Breast epithelium (tissue), 4 donors: ENCODE measurements at places on chromosomes 2 and 18. TPM values are rescaled to one million over a fixed set of nuclear protein-coding genes. Genes with fewer than 3 reads are reported as not detected.

The TUBA3E gene
- total RNA-seq = not detected

The TWIST2 gene
- 178 TPM for total RNA-seq

The CAPN14 gene
- 0.44 TPM for total RNA-seq

The VWA3B gene
- total RNA-seq = not detected

The DYNAP gene
- not detected for total RNA-seq

The FHL2 gene
- 20.0 TPM for total RNA-seq

The GAREM1 gene
- 12.0 TPM for total RNA-seq

The POTEI gene
- total RNA-seq = 0.98 TPM

The LCT gene
- total RNA-seq = not detected

The FOSL2 gene
- 116 TPM for total RNA-seq

DNA sequence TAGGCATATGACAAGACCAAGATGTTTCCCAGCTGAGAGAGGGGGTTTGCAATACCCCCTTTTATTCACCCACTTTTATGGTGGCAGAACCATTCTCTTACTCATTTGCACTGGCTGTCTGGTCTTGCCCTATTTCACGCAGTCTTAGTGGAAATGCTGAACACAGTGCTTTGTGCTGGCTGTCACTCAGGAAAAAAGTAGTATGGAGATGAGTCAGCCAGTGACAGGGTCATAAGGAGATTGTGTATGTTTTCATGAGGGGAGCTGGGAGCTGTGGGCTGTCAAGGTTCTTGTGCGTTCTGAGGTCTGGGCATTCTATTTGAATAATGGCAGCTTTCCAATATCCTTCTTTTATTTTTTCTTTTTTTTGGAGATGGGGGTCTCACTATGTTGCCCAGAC is 10.9 kb upstream of the CNRIP1 start:
- DNase-seq = no peak
- no peak overlapping the region for H3K27ac ChIP-seq
- H3K4me3 ChIP-seq = no peak overlapping the region
- no peaks in the 10 kb centered on the region for H3K36me3 ChIP-seq

DNA sequence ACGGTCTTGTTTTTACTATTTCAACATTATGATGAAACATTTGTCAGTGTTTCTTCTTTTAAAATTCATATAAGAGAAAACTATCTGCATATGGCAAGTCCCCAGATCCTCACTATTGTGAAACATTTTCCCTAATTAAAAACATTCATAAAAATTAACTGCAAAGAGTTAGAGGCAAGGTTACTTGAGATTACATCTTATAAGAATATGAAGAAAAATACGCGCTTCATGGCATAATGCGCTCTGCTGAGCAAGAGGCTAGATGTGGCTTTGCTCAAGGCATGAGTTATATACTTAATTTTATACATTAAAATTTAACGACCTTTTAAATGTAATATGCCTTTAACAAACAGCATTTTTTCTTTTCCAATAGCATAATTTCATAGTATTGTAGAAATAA is 166.4 kb upstream of the RPRM start:
- H3K4me3 ChIP-seq = no peak overlapping the region
- no peaks in the 10 kb centered on the region for H3K27me3 ChIP-seq
- H3K36me3 ChIP-seq = peaks cover 3% of the 10 kb centered on the region
- no peaks in the 10 kb centered on the region for H3K4me1 ChIP-seq
- no peak overlapping the region for H3K27ac ChIP-seq

DNA sequence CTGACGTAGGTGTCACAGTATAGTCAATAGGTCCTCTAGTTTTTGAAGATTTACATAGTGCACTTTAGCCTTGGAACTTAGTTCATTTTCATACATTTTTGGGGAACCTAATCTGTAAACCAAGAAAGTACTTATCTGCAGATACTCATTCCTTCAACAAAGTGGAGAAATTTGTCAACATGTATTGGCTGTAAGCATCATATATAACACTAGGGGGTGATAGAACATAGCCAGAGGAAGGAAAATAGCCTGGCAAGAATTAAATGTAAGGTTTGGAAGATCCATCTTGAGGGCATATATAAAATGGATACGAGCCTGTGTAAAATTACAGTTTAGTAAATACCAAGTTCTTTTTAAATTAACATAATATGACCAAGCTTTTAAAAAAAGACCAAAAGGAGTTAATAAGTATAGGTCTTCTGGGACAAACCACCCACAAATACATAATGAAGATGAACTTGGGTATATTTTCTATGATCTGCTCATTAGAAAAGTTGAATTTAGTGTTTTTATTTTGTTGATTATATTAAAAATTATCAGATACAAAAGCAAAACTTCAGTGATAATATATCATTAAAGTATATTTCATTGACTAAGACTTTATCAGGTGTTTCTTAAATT is 18.2 kb downstream of the RPL37A start:
- H3K27me3 ChIP-seq = no peaks in the 10 kb centered on the region
- H3K4me3 ChIP-seq = no peak overlapping the region
- H3K4me1 ChIP-seq = no peaks in the 10 kb centered on the region
- H3K36me3 ChIP-seq = no peaks in the 10 kb centered on the region

GRCh38 chr2:118812552-118812951 is 34.9 kb downstream of the EN1 start:
- no peak overlapping the region for H3K4me3 ChIP-seq
- no peaks in the 10 kb centered on the region for H3K27me3 ChIP-seq
- H3K27ac ChIP-seq = no peak overlapping the region
- DNase-seq = no peak
- H3K36me3 ChIP-seq = no peaks in the 10 kb centered on the region

GRCh38 chr2:54456362-54456611 is 160 bp downstream of the SPTBN1 start:
- no peak for DNase-seq
- H3K4me3 ChIP-seq = peak overlapping the region; percentile 81
- no peaks in the 10 kb centered on the region for H3K4me1 ChIP-seq
- H3K36me3 ChIP-seq = no peaks in the 10 kb centered on the region
- H3K27ac ChIP-seq = peak overlapping the region; percentile 87

GRCh38 chr2:3302751-3303582 is 74.7 kb downstream of the EIPR1 start:
- H3K27ac ChIP-seq = no peak overlapping the region
- no peaks in the 10 kb centered on the region for H3K36me3 ChIP-seq
- no peaks in the 10 kb centered on the region for H3K27me3 ChIP-seq
- H3K4me3 ChIP-seq = peak overlapping the region; percentile 47
- H3K4me1 ChIP-seq = no peaks in the 10 kb centered on the region

- H3K36me3 ChIP-seq = no peaks in the 10 kb centered on the region
- H3K4me3 ChIP-seq = no peak overlapping the region
- peak overlapping the region; percentile 5 for H3K27ac ChIP-seq
- no peaks in the 10 kb centered on the region for H3K4me1 ChIP-seq
Observed at GRCh38 chr2:171712051-171712450, 24.8 kb downstream of the DYNC1I2 start.

DNA sequence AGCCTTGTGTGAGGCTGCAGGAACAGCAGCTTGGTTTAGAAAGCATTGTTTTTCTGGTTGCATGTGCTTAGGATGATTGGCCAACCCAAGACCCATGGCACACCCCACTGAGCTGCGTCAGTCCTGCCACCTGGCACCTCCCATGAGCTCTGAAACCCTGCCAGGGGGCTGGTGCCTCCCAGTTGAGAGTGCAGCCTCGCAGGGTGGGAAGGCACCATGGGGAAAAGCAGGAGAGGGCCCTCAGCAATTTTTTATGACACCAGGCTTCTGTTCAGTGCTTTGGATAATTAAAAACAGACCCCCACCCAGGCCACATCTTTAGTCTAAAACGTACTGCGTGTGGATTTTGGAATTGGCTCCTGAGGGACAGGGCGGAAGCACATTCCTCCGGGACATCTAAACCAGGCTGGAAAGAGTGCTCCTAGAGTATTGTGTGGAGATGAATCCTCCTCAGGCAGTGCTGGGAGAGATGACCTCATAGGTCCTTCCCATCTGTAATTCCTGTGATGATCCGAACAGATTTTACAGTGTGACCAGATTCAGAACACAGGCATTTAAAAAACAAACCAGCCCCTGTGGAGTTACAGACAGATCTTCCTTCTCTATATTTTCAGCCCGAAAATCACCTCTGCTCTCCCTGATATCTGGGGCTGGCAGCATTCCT is 438.3 kb downstream of the ZNF521 start:
- no peak overlapping the region for H3K27ac ChIP-seq
- H3K36me3 ChIP-seq = no peaks in the 10 kb centered on the region

GRCh38 chr2:149314687-149315086 is 15.7 kb upstream of the LYPD6 start:
- no peak overlapping the region for H3K4me3 ChIP-seq
- H3K27me3 ChIP-seq = no peaks in the 10 kb centered on the region
- no peak overlapping the region for H3K27ac ChIP-seq
- H3K4me1 ChIP-seq = no peaks in the 10 kb centered on the region

DNA sequence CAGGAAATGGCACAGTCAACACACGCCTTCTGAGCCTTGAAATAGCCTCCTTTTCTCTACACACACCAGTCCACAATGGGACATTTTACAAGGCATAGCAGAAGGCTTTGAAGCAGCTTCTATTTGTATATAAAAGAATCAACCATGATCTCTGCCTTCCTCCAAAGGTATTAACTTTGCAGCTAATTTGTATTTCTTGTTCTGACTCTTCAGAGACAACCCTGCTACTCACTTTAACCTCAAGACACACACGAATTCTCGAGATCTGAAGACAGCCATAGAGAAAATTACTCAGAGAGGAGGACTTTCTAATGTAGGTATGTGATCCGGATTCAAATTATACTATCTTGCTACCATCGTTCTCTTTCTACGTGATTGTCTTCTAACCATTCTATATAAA is 104.6 kb downstream of the VIT start:
- H3K27me3 ChIP-seq = no peaks in the 10 kb centered on the region
- no peaks in the 10 kb centered on the region for H3K36me3 ChIP-seq
- DNase-seq = no peak
- no peaks in the 10 kb centered on the region for H3K4me1 ChIP-seq

DNA sequence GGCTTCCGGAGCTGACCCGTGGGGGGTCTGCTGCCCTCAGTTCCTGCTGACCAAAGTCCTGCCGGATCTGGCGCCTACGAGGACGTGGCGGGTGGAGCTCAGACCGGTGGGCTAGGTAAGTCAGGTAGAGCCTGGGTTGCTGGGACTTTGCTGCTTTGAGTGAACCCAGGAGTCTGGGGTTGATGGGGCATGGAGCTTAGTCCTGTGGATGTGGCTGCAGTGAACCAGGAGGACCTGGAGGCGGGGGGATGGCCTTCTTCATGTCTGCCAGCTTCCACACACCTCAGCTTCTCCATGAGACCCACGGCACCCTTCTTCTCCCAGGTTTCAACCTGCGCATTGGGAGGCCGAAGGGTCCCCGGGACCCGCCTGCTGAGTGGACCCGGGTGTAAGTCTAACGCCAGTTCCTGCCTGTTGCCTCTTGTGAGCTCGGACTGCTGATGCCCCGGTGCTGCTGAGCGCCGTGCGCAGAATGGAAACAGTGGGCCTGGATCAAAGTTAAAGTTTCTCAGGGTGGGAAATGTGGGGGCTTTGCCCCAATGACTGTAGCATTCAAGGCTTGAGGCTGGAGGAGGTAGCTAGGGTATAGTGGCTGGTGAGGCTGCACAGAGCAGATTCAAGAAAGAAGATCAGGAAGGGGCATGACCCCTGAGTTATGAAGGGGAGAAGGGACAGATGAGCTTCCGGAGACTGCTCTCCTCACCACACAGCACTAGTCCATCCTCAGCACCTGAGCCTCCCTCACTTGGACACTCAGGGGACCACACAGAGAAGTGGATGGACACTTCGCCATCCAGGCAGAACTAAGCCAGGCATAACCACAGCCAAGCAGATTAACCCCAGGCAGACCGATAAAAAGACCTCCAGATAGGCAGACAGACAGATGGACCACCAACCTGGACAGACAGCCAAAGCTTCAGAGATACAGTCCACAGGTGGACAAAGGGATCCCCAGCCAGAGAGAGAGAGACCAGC is 17.3 kb downstream of the PTPN18 start:
- peak overlapping the region; percentile 93 for H3K4me3 ChIP-seq
- H3K27ac ChIP-seq = peak overlapping the region; percentile 83
- H3K27me3 ChIP-seq = no peaks in the 10 kb centered on the region

- no peak overlapping the region for H3K27ac ChIP-seq
- H3K4me1 ChIP-seq = no peaks in the 10 kb centered on the region
- H3K4me3 ChIP-seq = no peak overlapping the region
Observed at GRCh38 chr2:197024206-197024605, 97.7 kb upstream of the PGAP1 start.

DNA sequence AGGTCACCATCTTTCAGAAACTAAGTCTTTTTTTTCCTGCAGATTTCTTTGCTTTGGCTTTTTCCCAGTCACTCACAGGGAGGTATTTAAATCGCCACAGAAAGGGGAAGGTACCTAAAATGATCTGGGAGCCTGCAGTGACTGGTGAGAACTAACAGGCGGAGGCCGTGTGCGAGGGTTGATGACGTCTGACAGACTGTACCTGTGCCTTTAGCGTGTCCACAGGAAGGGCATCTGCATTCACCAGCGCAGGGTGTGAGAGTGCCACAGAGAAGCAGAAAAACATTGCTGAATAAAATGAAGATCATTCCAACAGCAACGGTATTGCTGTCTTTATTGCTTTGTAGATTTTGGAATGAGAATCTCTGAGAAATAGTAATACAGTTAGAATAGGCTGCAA is 5.7 kb downstream of the CTDP1 start:
- no peak overlapping the region for H3K4me3 ChIP-seq
- H3K4me1 ChIP-seq = peaks cover 5% of the 10 kb centered on the region
- no peaks in the 10 kb centered on the region for H3K27me3 ChIP-seq
- H3K36me3 ChIP-seq = no peaks in the 10 kb centered on the region

GRCh38 chr2:162058973-162059668 is 14.9 kb downstream of the DPP4 start:
- H3K4me3 ChIP-seq = no peak overlapping the region
- no peak overlapping the region for H3K27ac ChIP-seq
- H3K4me1 ChIP-seq = no peaks in the 10 kb centered on the region
- H3K36me3 ChIP-seq = no peaks in the 10 kb centered on the region
- DNase-seq = no peak
